NB4 (cell line): ENCODE measurements at places on chromosomes 5 and 9.

DNA sequence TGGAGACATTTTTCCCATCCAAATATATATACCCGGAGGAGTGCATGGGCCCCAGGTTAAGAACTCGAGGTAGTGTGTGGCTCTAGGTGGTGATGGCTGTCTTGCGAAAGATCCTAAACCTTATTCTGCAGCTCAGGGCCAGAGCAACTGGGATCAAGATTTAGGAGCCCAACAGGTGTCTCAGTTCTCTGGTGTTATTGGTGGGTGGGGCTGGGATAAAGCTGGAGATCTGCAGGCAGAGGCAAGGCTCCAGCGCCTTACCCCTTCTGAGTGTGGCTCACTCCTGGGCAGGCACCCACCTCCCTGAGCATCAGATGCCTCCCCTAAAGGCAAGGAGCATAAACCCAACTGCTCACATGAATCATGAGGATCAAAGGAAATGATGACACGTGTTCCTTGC is 11.2 kb downstream of the UBE2QL1 start:
- DNase-seq, result no peak

DNA sequence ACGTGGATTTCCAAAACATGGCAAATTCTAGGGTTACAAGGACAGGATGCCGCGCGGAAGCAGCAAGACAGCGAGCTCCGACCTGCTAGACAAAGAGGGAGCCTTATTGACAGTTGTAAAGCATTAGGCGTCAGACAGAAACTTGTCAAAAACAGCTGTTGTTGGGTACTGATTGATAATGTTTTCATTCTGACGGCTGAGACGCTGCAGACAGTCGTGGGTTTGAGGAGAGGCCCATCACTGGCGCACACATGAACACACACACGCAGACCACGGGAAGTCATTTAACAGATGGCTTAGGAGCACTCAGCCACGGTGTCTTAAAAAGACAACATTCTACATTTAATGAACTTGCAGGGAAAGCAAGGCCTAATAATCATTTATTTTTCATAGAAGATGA is 324.0 kb downstream of the NDUFS4 start:
- no peak for DNase-seq

GRCh38 chr9:130763331-130764171 is 70.0 kb downstream of the EXOSC2 start:
- DNase-seq, result no peak

GRCh38 chr9:125172031-125172755 is 17.4 kb downstream of the PPP6C start:
- no peak for DNase-seq

DNA sequence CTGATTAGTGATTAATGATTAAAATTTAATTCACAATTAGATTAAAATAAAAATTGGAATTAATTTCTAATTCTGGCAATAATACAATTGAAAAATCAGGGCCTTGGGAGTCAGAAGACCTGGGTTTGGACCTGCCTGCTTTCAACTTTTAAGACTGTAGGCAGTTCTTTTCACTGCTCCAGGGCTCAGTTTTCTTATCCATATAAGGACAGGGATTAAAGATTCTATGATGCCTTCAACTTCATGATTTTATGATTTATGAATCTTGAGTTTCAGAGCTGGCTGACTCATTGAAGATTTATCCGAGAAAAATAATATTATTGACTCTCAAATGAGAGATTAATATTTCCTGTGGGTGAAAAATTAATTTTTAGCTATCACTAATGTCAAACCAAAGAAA is 208.6 kb upstream of the ANKH start:
- no peak for DNase-seq

GRCh38 chr5:112549605-112550166 is 130.6 kb upstream of the EPB41L4A start:
- no peak for DNase-seq

DNA sequence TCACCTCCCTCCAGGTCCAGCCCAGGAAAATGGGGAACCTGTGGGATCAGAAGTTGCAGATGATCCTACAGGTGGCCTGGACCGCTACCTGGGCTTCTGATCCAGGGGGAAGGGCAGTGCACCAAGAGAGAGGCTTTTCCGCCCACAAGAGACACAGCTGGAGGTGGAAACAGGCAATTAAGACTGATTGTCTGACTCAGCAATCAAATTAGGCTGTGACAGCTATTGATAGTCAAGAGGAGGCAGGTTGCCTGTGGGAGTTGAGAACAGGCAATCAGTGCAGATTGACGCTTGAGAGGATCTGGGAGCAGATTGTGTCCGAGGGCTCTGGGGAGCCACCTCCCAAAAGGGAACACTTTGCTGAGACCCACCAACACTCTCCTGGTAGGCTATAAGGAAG is 71.1 kb upstream of the SLC44A1 start:
- no peak for DNase-seq

- DNase-seq, result peak; percentile 43
Measured at GRCh38 chr9:111598733-111599091, 735 bp downstream of the PTGR1 start.

GRCh38 chr9:137319011-137319738 is 17.1 kb upstream of the NRARP start:
- DNase-seq, result no peak

- DNase-seq, result no peak
Measured at GRCh38 chr5:96387616-96388015, 45.4 kb downstream of the PCSK1 start.
